ENCODE measurements at places on chromosomes 1 and 21. TPM values are rescaled to one million over a fixed set of nuclear protein-coding genes. Genes with fewer than 3 reads are reported as not detected.

DNA sequence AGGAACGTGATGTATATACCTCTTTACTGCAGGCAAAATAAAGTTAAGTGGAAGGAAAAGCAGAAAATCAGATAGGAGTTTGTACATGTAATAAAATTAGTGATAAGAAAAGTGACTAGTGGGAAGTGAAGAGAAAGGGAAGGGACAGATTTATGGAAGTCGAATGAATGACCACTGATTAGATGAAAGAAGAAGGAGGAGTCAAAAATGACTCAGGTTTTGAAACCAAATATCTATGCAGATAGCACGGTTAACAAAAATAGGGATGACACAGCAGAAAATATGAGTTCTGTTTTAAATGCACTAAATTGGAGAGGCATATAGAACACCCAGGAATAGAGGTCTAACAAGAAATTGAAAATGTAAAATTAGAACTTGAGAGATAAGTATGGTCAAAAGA is 128.0 kb downstream of the HMCN1 start:
- DNase-seq, result no peak

- no peak for DNase-seq
Measured at GRCh38 chr1:68442822-68443556, 6.8 kb downstream of the RPE65 start.

DNA sequence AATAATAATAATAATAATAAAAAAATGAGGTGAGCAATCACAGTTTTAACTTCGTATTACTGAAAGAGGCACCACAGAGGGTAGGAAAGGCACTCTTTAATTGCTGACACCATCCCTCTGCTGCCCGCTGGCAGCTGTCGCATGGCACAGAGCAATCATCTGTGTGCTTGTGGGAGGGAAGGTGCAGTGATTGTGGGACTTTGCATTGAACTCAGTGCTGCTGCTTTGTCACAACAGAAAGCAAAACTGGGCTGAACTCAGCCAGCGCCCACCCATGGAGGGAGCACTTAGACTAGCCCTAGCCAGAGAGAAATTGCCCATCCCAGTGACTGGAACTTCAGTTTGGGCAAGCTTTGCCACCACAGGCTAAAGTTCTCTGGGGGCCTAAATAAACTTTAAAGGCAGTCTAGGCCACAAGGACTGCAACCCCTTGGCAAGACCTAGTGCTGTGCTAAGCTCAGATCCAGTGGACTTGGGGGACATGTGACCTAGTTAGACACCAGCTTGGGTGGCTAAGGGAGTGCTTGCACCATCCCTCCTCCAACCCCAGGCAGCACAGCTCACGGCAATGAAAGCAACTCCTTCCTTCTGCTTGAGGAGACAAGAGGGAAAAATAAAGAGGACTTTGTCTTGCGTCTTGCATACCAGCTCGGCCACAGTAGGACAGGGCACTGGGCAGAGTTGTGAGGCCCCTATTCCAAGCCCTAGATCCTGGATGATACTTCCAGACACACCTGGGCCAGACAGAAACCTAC is 59.3 kb downstream of the WDR4 start:
- no peak for DNase-seq

Gene GBP7
- not detected for total RNA-seq
